EL (cell line): ENCODE measurements at places on chromosomes 11 and 22.
A peak's percentile ranks its signal among the peaks of the same experiment; 100 is the strongest.

DNA sequence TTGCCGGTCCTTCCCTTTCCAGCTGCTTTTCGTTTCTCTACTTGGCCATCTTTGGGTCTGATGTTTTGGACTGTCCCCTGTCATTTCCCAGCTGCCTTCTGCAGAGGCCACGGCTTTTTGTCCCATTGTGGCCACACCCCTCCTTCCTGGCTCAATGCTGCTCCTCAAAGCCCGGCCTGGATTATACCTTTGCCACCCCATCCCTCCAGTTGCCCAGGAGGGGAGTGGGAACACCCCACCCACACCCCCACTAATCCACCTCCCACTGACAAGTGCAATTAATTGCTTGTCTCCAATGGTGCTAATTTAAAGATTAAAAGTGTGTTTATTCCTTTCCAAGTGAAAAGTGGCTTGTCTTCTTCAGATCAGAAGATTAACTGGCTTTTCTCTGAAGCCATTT is 34.2 kb upstream of the CSNK2A3 start:
- no peak for DNase-seq

DNA sequence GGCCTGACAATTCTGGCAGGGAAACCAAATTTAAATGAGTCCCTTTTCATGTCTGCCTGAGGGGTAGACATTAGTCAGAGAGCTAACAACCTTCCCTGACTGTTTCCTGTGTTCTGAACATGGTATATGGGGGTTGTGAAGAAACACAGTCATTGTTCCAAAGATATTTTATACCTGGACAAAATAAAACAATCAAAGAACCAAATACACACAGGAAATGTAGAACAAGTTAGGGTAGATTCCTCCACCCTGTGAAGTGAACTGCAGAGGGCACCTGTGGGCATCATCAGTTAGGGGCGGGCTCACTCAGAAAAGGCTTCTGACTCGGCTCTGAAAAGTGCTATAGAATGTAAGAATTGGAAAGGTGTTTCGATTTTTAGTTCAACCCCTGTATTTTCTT is 231.9 kb upstream of the CADM1 start:
- no peak for DNase-seq

GRCh38 chr11:86145439-86146156 is 76.7 kb upstream of the PICALM start:
- no peak for DNase-seq

DNA sequence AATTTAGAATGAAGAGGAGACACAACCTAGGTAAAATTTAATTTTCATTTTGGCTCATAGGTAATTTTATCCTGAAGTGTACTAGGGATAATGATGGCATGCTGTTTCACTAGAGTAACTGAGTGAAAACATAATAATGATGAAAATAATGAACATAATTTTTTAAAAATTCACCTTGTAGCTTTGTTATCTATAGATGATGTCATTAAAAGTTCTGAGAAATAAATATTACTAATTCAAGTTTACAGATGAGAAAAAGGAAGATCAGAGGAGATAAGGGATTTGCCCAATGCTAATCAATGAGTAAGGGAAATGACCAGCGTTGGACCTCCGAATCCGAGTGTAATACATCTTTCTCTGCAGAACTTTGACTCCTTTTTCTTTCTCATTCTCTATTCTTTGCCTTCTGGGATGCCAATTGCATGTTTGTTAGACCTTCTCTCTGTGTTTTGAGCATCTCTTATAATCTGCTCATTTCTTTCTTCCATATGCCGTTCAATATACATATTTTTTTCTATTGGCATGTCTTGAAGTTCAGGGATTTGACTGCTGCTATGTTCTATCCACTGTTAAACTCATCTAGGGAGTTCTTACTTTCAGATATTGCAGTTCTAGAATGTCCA is 186.5 kb downstream of the SNX19 start:
- DNase-seq, result no peak

- no peak for DNase-seq
These were observed 509.9 kb downstream of the NTM start for GRCh38 chr11:131880316-131880715.

GRCh38 chr22:27144321-27144720 is 486.9 kb downstream of the MIAT start:
- no peak for DNase-seq

DNA sequence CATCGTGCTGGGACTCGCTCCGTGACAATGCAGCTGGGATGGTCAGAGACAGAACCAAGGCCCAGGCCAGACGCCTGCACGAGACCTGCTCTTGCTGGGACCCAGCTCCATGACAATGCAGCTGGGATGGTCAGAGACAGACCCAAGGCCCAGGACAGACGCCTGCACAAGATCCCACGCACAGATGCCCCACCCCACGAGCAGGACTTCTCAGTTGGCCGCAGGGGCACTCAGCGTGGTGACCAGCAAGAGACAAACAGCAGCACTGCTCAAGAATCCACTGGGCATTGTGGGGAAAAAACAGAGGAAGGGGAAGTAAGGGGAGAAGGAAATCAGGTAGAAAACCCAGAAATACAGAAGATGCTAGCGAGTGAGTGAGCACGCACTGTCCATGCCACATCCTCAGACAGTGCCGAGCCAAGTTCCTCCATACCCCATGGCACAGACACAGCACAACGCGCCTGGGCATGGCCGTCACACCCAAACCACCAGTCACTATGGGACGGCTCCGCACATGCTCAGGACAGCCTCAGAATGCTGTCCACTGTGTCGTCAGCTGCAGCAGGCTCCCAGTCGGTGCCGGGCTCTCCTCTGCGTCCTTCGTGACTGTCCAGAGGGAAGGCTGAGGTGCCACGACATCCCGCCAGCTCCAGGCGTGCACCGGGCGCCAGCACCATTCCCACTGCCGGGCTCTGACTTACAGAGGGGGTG is 44.5 kb downstream of the BRD1 start:
- DNase-seq, result no peak

DNA sequence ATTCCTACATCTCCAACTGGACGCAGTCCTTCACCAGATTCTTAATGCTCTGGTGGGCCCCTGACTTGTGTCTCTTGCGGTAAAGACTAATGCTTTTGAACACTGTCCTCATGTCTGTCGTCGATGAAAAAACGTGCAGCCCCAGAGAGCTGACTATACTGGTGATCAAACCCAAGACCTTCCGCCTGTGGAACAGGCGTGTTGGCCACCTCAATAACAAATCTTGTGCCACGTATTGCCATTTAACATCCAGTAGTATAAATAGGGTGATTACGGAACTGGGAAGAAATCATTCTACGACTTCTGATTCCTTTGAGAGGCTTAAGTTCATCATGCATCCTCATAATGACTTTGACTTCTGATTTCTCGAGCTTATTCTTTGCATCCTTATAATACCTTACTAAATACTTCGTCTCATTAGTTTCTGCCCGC is 45.6 kb downstream of the OR4D9 start:
- DNase-seq, result peak; percentile 62

GRCh38 chr11:62344210-62344609 is 7.0 kb downstream of the ASRGL1 start:
- no peak for DNase-seq

DNA sequence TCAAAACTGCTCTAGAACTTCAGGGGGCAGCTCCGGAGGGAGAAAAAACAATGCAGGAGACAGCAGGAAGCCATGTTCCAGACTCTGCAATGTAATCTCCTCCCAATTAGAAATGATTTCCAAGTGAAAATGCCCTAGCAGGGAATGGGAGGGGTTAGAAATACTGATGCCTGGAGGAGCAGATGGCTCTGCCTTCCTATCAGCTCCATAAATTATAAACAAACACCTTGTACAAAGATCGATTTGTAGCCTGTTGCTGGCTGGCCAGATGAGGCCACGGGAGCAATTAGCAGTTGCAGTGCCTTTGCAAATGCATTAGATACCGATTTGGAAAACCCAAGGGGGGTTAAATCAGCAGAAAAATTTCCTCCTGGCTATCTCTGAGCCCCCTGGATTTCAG is 46.6 kb upstream of the CHRM4 start:
- no peak for DNase-seq

DNA sequence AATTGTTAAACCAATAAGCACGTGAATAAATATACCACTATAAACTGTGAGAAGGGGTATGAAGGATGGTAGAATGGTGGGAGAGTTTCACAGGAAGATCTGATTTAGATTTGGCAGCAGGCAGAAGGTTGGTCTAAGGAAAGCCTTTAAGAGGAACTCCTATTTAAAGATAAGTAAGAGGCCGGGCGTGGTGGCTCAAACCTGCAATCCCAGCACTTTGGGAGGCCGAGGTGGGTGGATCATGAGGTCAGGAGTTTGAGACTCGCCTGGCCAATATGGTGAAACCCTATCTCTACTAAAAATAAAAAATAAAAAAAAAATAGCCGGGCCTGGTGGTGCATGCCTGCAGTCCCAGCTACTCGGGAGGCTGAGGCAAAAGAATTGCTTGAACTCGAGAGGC is 45.8 kb upstream of the CXCR5 start:
- DNase-seq, result no peak

DNA sequence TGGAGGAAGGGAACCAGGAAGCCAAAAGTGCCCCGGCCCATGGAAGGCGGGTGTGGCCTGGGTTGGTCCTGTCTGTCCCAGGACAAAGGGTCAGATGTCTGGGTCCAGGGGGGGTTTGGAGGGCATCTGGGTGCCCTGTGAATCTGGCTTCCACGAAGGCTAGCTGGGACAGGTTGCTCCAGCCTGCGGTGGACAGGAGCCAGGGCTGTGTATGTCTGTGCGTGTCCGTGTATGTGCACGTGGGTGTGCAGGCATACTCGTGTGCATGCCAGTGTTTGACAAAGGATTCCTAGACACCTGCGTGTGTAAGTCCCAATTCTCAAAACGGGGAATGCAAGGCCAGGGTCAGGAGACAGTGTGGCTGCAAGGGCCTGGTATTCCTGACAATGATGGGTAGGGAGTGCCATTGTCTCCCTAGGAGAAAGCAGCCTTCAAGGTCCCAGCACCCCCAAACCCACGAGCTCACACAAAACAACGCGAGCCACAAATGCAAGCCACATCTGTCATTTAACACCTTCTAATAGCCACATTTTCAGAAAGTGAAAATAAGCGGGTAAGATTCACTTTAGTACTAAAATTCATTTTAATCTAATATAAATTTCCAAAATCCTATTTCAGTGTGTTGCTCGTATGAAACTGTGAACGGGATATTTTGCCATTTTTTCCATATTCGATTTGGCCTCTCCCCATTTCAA is 78.4 kb upstream of the WNT7B start:
- no peak for DNase-seq

GRCh38 chr22:32672542-32672941 is 129.0 kb upstream of the TIMP3 start:
- no peak for DNase-seq

- no peak for DNase-seq
These were observed 135.2 kb downstream of the RRAS2 start for GRCh38 chr11:14223636-14224288.

- DNase-seq, result peak; percentile 64
These were observed 12.7 kb downstream of the MYO18B start for GRCh38 chr22:25754527-25755202.

DNA sequence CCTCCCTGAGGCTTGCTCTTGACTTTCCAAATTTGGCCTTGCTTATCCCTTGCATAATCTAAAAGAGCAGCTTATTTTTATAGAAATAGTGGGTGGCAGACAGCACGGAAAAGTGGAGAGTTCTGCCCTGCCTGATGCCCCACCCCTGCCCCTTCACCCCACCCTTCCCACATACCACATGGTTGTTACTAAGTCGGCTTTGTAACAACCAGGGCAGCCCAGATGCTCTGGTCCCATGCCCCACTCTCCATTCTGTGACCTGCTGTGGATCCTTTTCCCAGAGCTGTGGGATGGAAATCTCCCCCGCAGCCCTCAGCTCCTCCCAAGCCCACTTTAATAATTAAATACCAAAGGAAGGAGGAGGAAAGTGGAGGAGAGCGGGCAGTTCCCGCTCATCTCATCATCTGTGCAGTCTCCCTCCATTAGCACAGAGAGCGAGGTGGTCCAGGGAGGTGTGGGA is 10.9 kb downstream of the MRGPRF start:
- no peak for DNase-seq

DNA sequence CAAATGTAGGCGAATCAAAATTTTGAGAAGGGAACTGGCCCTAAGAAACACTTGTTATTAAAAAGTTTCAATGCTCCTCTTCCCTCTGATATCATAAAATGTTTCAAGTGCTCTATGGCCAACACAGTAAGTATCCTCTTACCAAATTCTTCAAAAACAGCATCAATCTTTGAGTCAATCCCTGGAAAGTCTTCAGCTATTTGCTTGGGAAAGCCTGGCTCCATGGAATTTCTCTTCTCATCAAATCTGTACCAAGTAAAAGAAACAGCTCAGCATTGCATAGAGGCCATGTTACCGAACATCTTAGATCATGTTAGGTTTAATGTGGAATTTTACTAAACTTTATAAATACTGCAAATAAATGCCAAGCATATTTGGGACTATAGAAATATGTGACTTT is 6.3 kb downstream of the MMP3 start:
- no peak for DNase-seq

GRCh38 chr22:39514373-39514973 is 5.9 kb upstream of the ATF4 start:
- peak; percentile 44 for DNase-seq

- no peak for DNase-seq
These were observed 35.0 kb downstream of the TPBGL start for GRCh38 chr11:75275581-75275980.

DNA sequence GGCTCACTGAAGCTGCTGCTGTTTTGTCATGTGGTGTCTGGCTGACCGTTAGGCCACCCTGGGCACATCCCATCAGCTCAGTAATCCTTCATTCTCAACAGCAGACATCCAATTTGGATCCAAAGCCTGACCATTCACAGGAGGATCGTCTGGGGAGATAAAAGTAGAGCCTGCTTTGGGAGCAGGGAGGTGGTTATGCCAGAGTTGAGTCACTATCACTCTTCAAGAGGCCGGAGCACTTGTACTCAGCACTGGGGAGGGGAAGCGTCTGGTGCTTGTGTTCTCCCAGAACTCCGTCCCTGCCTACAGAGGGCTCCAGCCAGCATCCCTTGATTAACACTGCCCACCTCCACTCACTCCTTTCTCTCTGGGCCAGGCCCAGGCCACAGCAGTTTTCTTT is 382.6 kb downstream of the OPCML start:
- no peak for DNase-seq

- peak; percentile 54 for DNase-seq
These were observed 536.6 kb downstream of the SOX6 start for GRCh38 chr11:15819679-15820286.

DNA sequence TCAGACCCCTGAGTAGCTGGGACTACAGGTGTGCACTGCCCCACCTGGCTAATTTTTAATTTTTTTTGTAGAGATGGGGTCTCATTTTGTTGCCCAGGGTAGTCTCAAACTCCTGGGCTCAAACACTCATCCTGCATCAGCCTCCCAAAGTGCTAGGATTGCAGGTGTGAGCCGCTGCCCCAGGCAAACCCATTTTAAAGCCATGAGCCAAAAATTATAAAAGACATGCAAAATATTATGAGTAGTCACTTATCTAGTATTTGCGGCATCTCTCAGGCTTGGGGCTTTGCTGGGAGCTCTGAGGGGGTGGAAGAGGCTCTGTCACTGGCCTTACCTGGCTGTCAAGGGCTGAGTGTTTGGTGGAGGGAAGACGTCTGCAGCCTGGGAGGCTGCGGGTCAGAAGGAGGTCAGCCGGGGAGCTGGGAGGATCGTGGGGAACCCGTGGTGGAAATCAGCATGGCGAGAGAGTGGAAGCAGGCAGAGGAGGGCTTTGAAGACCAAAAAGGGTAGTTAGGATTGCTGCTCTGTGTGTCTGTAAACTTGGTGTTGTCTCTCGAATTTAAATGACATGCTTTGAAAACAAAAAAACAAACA is 69.1 kb upstream of the PARVG start:
- DNase-seq, result no peak
